ENCODE measurements at places on chromosomes 16 and 17.

GRCh38 chr16:8959921-8960787, 3.6 kb downstream of the USP7 start:
- no peak for DNase-seq

GRCh38 chr16:11698271-11698689, 30.0 kb downstream of the SNN start:
- DNase-seq, result no peak

- no peak for DNase-seq
These were observed 12.8 kb downstream of the FLYWCH2 start for GRCh38 chr16:2895813-2896212.

GRCh38 chr16:85293904-85294642, 181.8 kb upstream of the CIBAR2 start:
- DNase-seq, result no peak

GRCh38 chr16:57878586-57878985, 76.3 kb upstream of the KIFC3 start:
- DNase-seq, result no peak

GRCh38 chr16:57565461-57565860, 23.0 kb downstream of the ADGRG5 start:
- DNase-seq, result no peak

DNA sequence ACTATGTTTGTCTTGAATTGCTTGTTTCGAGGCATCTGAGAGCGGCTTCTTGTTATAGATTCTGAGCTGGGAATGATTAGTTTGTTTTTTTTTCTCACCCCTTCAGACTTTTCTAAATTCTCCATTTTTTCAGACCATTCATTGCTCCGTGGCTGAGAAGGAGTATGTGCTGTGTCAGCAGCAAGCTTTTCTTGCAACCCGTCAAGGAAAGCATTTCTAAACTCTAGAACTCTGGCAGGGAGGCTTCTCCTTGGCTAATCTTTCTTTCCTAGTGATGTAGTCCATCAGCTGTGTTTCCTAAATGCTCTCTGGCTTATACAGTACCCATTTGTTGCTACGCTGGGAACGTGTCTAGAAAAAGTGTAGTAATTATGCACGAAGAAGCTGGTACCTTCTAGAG, 133.5 kb downstream of the FTO start:
- DNase-seq, result no peak

DNA sequence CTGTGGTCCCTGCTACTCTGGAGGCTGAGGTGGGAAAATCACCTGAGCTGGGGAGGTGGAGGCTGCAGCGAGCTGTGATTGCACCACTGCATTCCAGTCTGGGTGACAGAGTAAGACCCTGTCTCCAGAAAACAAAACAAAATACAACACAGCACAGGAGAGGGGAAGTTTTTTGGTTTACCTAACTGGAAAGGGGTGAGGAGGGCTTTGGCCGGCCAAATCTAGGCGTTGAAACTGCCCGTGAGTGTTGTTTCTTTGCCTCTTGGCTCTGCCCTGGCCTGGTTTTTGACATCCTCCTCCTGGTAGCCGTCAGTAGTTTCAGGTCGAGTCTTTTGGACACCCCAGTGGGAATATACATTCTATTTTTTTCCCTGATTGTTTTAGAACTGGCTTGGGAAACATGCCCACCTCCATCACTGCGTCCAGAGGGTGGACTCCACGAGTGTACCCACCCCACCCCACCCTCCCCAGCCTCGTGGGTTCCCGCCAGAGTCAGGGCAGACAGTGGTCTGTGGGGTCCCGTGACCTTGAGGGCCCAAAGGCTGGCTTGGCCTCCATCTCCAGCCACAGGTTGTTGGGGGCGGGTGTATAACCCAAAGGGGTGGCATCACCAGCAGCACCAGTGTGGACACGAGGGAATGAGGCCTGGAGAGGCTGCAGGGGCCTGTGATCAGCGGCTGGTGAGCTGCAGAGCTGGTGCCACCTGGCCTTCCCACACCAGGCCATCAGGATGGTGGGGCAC, 42.7 kb downstream of the NT5M start:
- DNase-seq, result no peak

- no peak for DNase-seq
These were observed 27.9 kb downstream of the IRX6 start for GRCh38 chr16:55351936-55352335.

- no peak for DNase-seq
These were observed 28.8 kb downstream of the RNF43 start for GRCh38 chr17:58388302-58389190.

- DNase-seq, result no peak
These were observed 8.6 kb upstream of the ABCA9 start for GRCh38 chr17:69069226-69069750.

DNA sequence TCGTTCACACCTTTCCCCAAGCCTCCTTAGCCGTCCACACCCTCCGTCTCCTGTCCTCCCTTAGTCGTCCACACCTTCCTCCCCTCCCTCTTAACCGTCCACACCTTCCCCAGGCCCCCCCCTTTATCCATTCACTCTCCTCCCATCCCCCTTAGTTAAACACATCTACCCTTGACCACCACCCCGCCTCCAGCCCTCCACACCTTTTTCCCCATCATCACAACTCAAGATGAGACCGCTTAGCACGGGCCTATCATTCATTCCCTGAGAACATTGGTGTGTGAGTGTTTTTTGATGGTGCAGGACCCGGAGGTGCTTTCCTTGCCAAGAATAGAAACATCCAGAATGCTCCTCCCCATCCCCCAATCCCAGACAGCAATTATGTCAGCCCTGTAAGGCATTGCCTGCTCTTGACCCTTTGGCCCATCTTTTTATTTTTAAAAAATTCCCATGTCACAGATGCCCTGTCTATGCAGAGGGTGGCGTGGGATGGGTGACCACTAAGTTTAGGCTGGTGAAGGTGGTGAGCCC, 1.4 kb downstream of the TENT4B start:
- DNase-seq, result peak; percentile 25

GRCh38 chr17:1264196-1264595, 6.0 kb upstream of the BHLHA9 start:
- DNase-seq, result no peak

DNA sequence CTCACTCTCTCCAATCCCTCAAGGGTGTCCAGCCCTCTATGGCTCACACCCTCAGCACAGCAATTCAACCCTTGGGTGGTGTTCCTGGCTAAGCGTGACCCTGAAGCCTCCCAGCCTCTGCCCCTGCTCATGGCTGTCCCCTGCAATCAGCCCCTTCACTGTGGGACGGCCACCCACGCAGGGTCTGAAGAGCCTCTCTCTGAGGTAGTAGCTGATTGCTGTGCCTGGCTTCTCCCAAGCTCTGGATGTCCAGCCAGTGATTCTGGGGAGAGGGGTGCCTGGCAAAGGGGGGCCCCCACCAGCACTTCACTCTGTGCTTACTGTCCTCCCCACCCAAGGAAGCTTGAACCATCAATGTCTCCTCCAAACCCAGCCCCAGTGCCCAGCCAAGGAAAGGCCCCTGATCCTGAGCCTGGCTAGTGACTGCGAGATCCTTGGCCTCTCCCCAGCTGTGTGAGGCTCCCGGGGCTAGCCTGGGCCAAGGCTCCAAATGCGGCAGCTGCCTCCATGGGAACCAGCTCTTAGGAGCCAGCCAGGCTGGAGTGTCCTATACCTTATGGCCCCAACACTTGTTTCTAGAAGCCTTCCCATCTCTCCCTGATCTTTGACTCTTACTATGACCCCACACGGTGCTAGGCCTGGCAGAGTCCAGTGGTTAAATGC, 9.9 kb downstream of the MTSS2 start:
- no peak for DNase-seq

DNA sequence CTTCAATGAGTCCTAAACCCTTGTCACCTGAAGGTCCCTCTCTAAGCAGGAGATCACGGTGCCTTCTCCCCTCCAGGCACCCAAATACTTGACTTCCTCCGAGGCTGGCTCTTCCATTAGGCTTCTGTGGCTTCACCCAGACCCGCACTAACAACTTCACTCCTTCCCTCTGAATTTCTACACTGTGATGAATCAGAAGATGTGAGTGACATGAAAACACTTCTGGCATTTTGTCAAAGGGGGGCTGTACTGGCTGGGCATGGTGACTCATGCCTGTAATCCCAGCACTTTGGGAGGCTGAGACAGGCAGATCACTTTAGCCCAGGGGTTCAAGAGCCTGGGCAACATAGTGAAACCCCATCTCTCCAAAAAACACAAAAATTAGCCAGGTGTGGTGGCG, 72.6 kb upstream of the CNEP1R1 start:
- no peak for DNase-seq

DNA sequence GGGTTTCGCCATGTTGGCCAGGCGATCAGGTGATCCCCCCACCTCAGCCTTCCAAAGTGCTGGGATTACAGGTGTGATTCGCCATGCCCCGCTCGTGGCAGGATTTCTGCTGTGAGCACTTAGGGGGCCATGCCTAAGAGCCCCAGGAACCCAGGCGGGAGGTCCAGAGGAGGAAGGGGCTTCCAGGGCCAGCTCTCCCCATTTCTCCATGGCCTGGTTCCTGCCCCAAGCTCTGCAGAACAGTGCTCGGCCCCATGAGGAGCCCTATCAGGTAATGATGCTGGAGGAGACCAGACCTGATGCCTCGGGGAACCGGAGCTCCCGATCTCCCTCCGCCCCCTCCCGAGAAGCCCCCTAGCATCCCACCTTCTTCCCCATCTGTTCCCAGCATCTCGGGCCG, 53.6 kb downstream of the RMI2 start:
- DNase-seq, result no peak

DNA sequence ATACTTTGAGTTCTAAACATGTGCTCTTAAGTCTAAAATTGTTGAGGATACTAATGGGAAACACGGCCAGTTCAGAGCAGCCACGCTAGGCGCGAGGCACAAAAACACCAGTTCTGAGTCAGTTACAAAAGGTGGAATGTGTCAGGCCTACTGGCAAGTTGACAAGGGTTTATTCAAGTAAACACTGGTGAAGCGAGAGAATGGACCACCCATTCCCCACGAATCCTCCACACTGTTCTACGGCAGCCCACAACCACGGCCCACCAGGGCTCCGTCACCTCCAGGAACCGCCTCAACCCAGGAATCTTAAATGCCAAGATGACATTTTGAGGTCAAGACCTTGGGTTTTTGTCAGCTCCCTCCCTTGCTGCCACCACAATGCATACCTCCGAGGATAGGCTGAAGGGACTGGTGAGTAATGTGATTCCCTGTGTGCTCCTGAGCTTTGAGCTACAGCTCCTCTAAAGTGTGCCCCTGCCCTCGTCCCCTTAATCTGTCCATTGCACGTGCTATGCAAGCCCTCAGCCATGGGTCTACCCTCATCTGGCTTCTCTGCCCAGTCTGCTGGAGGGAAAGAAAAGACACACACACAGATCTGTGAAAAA, 28.5 kb upstream of the TRAP1 start:
- DNase-seq, result no peak

DNA sequence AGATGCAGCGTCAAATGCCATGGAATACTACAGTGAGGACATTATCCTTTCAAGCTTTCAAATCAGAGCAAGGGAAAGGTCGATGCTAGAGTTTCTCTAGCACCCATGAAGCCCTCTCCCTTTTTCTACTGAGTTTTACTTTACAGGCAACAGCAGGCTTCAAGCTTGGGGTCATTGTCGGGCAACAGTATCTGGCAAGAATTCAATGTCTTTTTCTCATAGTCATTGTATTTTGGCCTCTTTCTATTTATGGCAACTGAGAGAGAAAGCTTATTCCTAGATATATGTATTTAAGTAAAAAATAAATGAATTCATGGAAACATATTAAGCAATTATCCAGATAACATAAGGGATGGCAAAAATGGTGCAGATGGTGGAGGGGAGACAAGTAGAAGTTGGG, 364 bp upstream of the CETP start:
- no peak for DNase-seq

DNA sequence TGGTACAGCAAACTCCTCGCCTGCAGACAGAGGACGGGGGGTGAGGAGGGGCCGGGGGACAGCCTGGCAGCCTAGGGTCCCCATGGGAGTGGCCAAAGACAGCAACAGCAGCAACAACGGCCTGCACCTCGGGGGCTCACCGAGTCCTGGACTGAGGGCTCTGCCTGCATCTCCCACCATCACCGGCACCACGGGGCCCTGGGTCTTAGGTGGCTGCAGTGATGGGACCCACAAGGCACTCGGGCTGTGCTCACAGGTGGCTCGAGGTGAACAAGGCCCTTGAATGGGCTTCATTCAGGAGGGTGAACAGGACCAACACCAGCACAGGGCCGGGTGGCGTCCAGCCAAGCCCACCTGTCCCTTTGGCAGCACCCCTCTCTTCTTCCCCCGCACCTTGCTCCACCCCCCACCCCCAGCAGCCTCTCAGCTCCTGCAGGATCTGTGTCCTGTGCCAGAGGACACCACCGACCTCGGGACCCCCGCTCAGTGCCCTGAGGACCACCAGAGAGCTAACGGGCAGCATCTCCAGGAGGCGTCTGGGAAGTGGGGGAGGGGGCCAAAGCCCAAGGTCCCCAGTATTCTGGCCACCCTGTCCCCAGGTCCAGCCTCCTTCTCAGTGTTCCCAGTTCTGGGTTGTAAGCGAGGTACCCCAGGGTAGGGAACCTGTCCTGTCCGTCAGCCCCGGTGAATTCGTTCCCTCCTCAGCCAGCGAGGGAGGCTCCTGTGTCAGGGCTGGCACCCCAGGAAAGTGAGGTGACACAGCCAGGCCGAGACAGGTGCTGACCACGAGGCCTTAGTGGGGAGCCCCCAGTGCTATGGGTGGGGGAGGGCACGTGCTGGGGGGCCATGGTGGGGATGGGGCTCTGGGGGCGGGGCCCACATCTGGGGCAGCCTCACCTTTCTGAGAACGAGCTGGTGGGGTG, 94.3 kb downstream of the TBC1D16 start:
- DNase-seq, result no peak

- DNase-seq, result no peak
These were observed 23.7 kb upstream of the ITGAX start for GRCh38 chr16:31331141-31331764.

DNA sequence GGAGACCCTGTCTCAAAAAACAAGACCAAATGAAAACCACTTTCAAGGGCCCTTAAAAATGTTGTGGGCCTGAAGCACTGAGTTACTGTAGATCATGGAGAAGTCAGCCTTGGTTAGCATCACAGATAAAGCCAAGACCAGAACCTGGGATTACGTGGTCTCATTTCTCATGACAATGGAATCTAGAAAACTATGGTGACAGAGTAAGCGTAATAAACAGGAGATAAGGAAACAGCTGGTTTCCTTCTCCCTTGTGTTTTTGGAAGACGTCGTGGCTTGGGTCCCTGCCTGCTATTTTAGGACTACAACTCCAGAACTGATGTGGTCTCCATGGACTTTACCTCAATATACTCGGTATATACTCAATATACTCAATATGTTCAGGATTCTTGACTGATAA, 180.7 kb upstream of the ZFHX3 start:
- no peak for DNase-seq
